Smooth muscle cell of trachea (primary cell): ENCODE measurements at places on chromosomes 7 and 10. TPM values are rescaled to one million over a fixed set of nuclear protein-coding genes. Genes with fewer than 3 reads are reported as not detected.

The ITIH5 gene
- total RNA-seq, result under 0.01 and 2.8 TPM in 2 replicates

The CCZ1 gene
- total RNA-seq, result 27.6 and 51.3 TPM in 2 replicates

The TRIM73 gene
- total RNA-seq, result 0.44 and 3.1 TPM in 2 replicates

The VWA2 gene
- total RNA-seq, result 0.58 and 0.83 TPM in 2 replicates

The KCND2 gene
- total RNA-seq, result 1.2 and 7.3 TPM in 2 replicates
